Suprapubic skin (tissue), 4 donors: ENCODE measurements at places on chromosomes 5 and 9. TPM values are rescaled to one million over a fixed set of nuclear protein-coding genes. Genes with fewer than 3 reads are reported as not detected.

DNA sequence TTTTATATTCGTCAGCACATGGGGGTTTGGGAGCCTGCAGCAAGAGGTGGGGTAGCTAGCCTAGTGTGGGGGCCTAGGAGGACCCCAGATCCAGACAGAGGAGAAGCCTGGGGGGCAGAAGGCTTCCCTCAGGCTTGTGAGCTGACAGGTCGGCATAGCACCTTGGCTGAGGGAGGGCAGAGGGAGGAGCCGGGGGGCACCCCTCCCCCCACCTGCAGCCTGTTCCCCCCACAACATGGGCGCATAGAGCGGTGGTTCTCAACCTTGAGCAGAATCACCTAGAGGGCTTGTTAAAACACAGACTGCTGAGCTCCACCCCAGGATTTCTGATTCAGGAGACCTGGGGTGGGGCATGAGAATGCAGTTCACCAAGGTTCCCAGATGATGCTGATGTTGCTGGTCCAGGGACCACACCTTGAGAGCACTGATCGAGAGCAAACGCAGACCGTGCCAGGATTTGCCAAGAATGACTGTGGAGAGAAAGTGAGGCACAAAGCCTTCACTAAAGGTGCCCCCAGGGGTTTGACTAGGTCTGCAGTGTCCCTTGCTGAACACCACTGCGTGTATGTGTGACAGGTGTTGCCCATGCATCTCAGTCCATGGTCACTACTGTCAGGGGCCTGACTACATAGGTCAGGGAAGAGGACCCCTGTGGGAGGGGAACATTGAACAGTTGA, 163.3 kb downstream of the MACROH2A1 start:
- no peak overlapping the region for H3K27ac ChIP-seq
- no peaks in the 10 kb centered on the region for H3K27me3 ChIP-seq
- H3K4me3 ChIP-seq = no peak overlapping the region
- peak; percentile 24 for DNase-seq
- peaks cover 50% of the 10 kb centered on the region for H3K4me1 ChIP-seq

DNA sequence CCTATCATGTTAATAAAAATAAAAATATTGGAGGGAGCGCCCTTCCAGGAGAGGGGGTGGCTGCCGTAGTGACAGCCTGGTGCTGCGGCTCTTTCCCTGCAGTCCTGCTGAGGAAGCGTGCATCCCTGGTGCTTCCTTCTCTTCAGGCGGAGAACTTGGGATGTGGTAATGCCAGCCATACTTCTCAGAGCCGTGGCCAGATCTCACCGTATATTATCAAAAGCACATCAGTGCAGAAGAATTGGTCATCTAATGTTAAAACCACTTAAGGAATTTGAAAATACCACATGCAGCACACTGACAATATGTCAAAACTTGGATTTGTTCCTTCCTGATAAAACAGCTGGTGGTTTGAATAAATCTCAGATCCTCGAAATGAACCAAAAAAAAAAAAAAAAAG, 17.7 kb downstream of the C9orf40 start:
- no peak overlapping the region for H3K27ac ChIP-seq
- no peaks in the 10 kb centered on the region for H3K27me3 ChIP-seq
- DNase-seq = no peak

GRCh38 chr9:132990781-132991180, 12.3 kb downstream of the GFI1B start:
- H3K4me1 ChIP-seq = peaks cover 31% of the 10 kb centered on the region
- peaks cover 28% of the 10 kb centered on the region for H3K27me3 ChIP-seq
- no peak overlapping the region for H3K27ac ChIP-seq
- DNase-seq = no peak

DNA sequence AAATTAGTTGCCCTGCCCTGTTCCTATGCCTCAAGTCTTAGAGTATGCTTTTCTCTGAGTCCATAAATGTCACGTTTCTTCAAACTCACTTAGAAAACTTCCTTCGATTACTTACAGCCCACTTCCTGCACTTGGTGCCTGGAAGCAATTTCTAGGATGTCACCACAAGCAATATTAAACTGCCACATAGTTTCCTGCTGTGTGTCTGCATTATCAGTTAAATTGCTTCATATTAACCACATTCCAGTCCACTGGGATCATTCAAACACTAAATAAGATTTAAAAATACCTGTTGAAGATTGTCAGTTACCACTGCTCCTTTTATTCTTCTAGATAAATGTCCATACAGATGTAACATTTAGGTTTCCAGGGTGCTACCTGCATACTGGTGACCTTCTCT, 4.1 kb downstream of the DENND1A start:
- H3K27me3 ChIP-seq = no peaks in the 10 kb centered on the region
- peaks cover 22% of the 10 kb centered on the region for H3K4me1 ChIP-seq
- DNase-seq = no peak
- H3K4me3 ChIP-seq = no peak overlapping the region
- H3K27ac ChIP-seq = no peak overlapping the region

DNA sequence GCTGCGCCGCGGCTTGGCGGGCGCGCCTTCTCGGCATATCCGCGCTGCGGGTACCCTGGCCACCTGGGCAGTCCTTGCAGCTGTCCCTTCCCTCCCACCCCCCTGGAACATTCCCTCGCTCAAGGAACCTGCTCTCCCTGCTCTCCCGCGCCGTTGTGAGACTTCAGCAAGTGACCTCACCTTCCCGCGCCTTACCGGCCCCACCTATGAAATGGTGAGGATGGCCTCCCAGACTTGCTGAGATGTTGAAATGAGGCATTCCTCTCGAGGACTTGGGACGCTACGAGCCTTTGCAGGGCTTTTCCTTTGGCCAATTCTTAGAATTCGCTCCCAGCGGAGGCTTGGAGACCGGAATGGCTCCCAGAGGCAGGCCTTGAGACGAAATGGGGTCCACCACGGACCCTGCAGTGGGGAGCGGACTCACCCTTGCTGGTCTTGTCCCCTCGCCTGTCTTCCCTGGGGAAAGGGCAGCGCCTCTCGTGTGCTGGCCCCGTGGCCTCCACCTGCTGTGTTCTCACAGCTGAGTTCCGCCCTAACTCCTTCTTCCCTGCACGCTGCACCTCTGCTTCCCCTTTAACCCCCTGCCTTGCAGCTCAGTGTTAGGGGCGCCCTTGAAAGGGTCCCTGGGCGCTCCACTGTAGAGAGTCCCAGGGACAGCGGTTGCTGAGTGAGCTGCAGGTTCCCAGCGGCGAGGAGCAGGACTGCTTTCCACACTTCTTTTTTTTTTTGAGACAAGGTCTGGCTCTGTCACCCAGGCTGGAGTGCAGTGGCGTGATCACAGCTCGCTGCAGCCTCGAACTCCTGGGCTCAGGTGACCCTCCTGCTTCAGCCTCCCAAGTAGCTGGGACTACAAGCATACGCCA, 907 bp downstream of the HMCN2 start:
- H3K4me3 ChIP-seq = peak overlapping the region; percentile 36
- peaks cover 49% of the 10 kb centered on the region for H3K27me3 ChIP-seq
- H3K27ac ChIP-seq = no peak overlapping the region
- H3K36me3 ChIP-seq = no peaks in the 10 kb centered on the region
- H3K4me1 ChIP-seq = peaks cover 15% of the 10 kb centered on the region
- DNase-seq = peak; percentile 70

DNA sequence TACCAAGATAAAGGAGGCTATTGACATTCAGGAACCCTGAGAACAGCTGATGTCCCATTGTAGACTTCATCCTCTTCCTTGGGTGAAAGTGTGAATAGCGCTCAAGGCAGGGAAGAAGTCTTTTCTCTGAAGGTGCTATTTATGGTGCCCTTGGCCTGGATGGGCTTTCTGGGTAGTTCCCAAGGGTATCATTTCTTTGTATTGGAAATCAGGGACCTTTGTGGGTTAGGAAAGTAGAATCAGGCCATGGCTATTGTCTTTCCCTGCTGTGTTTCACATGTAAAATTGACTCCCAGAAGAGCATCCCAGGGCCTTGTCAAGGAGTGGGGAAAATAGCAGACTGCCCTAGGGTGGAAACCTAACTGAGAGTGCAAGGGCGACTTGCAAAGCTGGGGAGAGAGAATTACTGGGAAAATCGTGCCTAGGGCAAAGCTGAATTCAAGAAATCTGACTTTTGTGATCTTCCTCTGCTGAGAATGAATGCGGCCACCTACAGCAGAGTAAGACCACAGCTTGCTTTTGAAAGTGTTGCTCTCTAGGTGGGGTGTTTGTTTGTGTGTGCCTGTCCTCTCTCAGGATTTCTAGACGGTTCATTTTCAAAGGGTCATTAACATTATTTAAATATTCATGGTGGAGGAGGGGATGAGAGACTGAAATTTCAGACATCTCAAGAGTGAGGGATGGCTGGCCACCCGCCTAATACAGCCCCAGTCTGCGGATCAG, 160.6 kb downstream of the C9orf152 start:
- peaks cover 39% of the 10 kb centered on the region for H3K4me1 ChIP-seq
- no peaks in the 10 kb centered on the region for H3K36me3 ChIP-seq
- H3K4me3 ChIP-seq = peak overlapping the region; percentile 72
- H3K27ac ChIP-seq = no peak overlapping the region

GRCh38 chr9:83630938-83631457, 8.1 kb downstream of the IDNK start:
- H3K27me3 ChIP-seq = no peaks in the 10 kb centered on the region
- no peak overlapping the region for H3K4me3 ChIP-seq
- no peak overlapping the region for H3K27ac ChIP-seq
- peaks cover 17% of the 10 kb centered on the region for H3K36me3 ChIP-seq
- H3K4me1 ChIP-seq = peaks cover 3% of the 10 kb centered on the region

- H3K4me1 ChIP-seq = peaks cover 10% of the 10 kb centered on the region
- no peak for DNase-seq
- no peaks in the 10 kb centered on the region for H3K36me3 ChIP-seq
- H3K27me3 ChIP-seq = no peaks in the 10 kb centered on the region
- H3K27ac ChIP-seq = no peak overlapping the region
These were observed 25.9 kb upstream of the ANKRD55 start for GRCh38 chr5:56259002-56259511.

- no peaks in the 10 kb centered on the region for H3K36me3 ChIP-seq
- DNase-seq = no peak
- H3K27me3 ChIP-seq = no peaks in the 10 kb centered on the region
- peaks cover 15% of the 10 kb centered on the region for H3K4me1 ChIP-seq
- H3K27ac ChIP-seq = no peak overlapping the region
These were observed 118.2 kb downstream of the KLHL3 start for GRCh38 chr5:137617528-137618205.

- no peaks in the 10 kb centered on the region for H3K27me3 ChIP-seq
- H3K36me3 ChIP-seq = no peaks in the 10 kb centered on the region
- H3K4me3 ChIP-seq = no peak overlapping the region
- no peak for DNase-seq
- no peak overlapping the region for H3K27ac ChIP-seq
These were observed 116.4 kb downstream of the SV2C start for GRCh38 chr5:76199336-76200318.

- no peaks in the 10 kb centered on the region for H3K36me3 ChIP-seq
- no peak overlapping the region for H3K4me3 ChIP-seq
- peaks cover 31% of the 10 kb centered on the region for H3K4me1 ChIP-seq
- DNase-seq = no peak
- H3K27ac ChIP-seq = no peak overlapping the region
These were observed 294.2 kb upstream of the DMRT1 start for GRCh38 chr9:547314-547713.

GRCh38 chr9:93133681-93134014, 403 bp downstream of the NINJ1 start:
- H3K36me3 ChIP-seq = no peaks in the 10 kb centered on the region
- H3K4me3 ChIP-seq = peak overlapping the region; percentile 82
- peak overlapping the region; percentile 94 for H3K27ac ChIP-seq
- no peaks in the 10 kb centered on the region for H3K27me3 ChIP-seq
- peaks cover 86% of the 10 kb centered on the region for H3K4me1 ChIP-seq

- H3K4me3 ChIP-seq = no peak overlapping the region
- H3K4me1 ChIP-seq = peaks cover 3% of the 10 kb centered on the region
- no peaks in the 10 kb centered on the region for H3K27me3 ChIP-seq
- no peak for DNase-seq
These were observed 94.4 kb upstream of the IFNE start for GRCh38 chr9:21576331-21577189.

- no peaks in the 10 kb centered on the region for H3K36me3 ChIP-seq
- H3K4me3 ChIP-seq = no peak overlapping the region
- DNase-seq = no peak
- H3K27me3 ChIP-seq = no peaks in the 10 kb centered on the region
- H3K27ac ChIP-seq = no peak overlapping the region
- no peaks in the 10 kb centered on the region for H3K4me1 ChIP-seq
These were observed 50.4 kb downstream of the PPIC start for GRCh38 chr5:122985954-122986721.

DNA sequence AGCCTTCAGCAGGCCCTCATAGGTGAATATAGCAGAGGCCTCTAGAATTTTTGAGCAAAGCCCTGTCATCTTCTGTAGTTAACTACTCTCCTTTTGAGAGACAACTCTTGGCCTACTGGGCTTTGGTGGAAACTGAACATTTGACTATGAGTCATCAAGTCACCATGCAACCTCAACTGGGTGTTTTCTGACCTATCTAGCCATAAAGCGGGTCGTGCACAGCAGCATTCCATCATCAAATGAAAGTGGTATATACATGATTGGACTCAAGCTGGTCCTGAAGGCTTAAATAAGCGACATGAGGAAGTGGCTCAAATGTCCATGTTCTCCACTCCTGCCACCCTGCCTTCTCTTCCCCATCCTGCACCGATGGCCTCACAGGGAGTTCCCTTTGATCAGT, 1115.5 kb downstream of the TAF11L14 start:
- DNase-seq = no peak
- H3K4me1 ChIP-seq = no peaks in the 10 kb centered on the region
- no peak overlapping the region for H3K4me3 ChIP-seq
- no peaks in the 10 kb centered on the region for H3K27me3 ChIP-seq

GRCh38 chr5:173581408-173582215, 34.8 kb downstream of the BOD1 start:
- H3K4me1 ChIP-seq = no peaks in the 10 kb centered on the region
- no peaks in the 10 kb centered on the region for H3K36me3 ChIP-seq
- H3K4me3 ChIP-seq = no peak overlapping the region
- no peak for DNase-seq

DNA sequence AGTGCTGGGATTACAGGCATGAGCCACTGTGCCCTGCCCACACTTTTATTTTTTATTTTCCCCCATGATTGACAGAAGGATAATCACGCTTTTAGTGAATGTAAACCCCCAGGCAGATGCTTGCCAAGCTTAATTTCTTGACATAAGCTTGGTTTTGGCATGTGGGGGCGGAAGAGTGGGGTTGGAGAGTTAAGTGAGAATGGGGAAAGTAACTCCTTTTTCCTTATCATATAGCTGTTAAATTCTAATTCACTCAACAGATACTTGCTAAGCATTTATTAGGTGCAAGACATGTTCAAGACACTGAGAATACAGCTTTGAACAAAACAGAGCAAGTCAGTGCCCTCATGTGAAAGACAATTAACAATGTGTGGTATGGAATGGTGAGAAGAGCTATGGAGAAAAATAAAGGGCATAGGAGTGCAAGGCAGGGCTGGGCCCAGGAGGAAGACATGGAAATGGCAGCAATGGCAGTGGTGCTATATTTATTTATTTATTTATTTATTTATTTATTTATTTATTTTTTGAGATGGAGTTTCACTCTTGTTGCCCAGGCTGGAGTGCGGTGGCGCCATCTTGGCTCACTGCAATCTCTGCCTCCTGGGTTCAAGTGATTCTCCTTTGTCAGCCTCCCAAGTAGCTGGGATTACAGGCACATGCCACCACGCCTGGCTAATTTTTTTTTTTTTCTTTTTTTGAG, 2.2 kb downstream of the SLC26A2 start:
- peaks cover 24% of the 10 kb centered on the region for H3K4me1 ChIP-seq
- H3K27ac ChIP-seq = no peak overlapping the region
- no peak overlapping the region for H3K4me3 ChIP-seq
- H3K36me3 ChIP-seq = no peaks in the 10 kb centered on the region

The SYNPO gene
- total RNA-seq = 4.3 TPM

The SIT1 gene
- not detected for total RNA-seq

The KIF12 gene
- 1.1 TPM for total RNA-seq

The ZDHHC11B gene
- total RNA-seq = 9.3 TPM

The ACSL6 gene
- 0.21 TPM for total RNA-seq

The PDZD2 gene
- total RNA-seq = 131 TPM

The NOXA1 gene
- total RNA-seq = 7.6 TPM

The CDH18 gene
- not detected for total RNA-seq

The GBGT1 gene
- total RNA-seq = 2.6 TPM

The NUTM2G gene
- total RNA-seq = not detected
